ENCODE measurements at places on chromosomes 5 and 9.
A peak's percentile ranks its signal among the peaks of the same experiment; 100 is the strongest.

DNA sequence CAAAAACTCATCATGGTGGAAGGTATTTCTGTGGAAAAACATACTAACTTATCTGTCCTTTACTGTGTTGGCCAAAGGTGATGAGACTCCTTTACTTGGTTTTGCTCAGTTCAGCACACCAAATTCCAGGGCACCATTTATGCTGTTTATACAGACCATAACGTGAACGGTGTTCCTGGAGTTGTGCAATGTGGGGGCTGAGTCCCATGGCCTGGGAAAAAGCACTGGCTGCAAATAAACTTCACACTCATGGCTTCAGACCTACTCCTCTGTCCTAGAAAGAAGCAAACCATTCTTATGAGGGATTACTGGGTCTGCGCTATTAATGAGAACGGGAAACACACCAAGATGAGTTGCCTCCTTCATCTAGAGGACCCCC is 10.4 kb downstream of the FREM1 start:
- H3K27me3 ChIP-seq: no peaks in the 10 kb centered on the region
- no peak for DNase-seq
- H3K4me3 ChIP-seq: no peak overlapping the region
- no peaks in the 10 kb centered on the region for H3K4me1 ChIP-seq
- no peak overlapping the region for H3K27ac ChIP-seq

GRCh38 chr9:123407217-123407851 is 51.3 kb downstream of the CRB2 start:
- H3K4me1 ChIP-seq: no peaks in the 10 kb centered on the region
- no peaks in the 10 kb centered on the region for H3K36me3 ChIP-seq
- DNase-seq: peak; percentile 33
- H3K27me3 ChIP-seq: no peaks in the 10 kb centered on the region
- H3K4me3 ChIP-seq: no peak overlapping the region

GRCh38 chr5:73126957-73127356 is 6.6 kb downstream of the TMEM171 start:
- no peak for DNase-seq
- no peak overlapping the region for H3K4me3 ChIP-seq
- no peaks in the 10 kb centered on the region for H3K36me3 ChIP-seq
- no peaks in the 10 kb centered on the region for H3K27me3 ChIP-seq

DNA sequence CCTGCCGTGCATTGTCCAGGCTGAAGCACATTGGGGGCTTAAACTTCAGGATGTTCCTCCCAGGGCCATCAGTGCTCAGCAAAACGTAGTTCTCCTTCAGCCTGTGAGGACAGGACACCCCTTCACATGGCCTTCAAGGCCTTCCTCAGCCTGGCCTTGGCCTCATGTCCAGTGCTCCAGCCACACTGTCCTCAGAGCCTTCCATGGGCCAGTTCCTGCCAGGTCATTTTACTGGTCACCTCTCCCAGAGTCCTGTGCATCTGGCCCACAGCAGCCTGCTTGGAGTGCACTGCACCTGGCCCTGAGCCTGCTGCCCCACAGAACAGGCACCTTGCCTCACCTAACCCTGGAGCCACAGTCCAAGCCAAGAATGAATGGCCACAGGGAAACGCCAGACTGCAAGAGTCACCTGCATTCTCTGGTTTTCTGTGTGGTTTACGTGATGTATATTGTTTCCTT is 8.7 kb downstream of the HNRNPAB start:
- no peak overlapping the region for H3K27ac ChIP-seq
- no peaks in the 10 kb centered on the region for H3K4me1 ChIP-seq
- no peak overlapping the region for H3K4me3 ChIP-seq
- peaks cover 76% of the 10 kb centered on the region for H3K36me3 ChIP-seq
- no peak for DNase-seq

DNA sequence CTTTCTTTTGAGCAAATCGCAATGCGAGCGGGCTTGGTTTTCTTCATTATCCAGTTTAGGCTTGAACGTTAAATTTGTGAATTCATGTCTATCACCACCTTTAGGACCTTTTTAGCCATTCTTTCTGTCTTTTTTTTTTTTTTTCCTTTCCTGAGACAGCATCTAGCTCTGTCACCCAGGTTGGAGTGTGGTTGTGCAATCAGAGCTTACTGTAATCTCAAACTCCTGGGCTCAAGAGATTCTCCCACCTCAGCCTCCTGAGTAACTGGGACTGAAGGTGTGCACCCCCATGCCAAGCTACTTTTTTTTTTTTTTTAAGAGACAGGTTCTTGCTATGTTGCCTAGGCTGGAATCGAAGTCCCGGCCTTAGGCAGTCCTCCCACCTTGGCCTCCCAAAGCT is 39.2 kb upstream of the LRRC14B start:
- no peak overlapping the region for H3K4me3 ChIP-seq
- no peaks in the 10 kb centered on the region for H3K36me3 ChIP-seq
- no peaks in the 10 kb centered on the region for H3K4me1 ChIP-seq
